GM19239 (cell line): ENCODE measurements at places on chromosomes 11 and 22.

GRCh38 chr11:127939000-127939399 lies 648.4 kb downstream of the ETS1 start:
- no peak for DNase-seq

GRCh38 chr11:84847842-84848241 lies 779.3 kb downstream of the DLG2 start:
- no peak for DNase-seq

DNA sequence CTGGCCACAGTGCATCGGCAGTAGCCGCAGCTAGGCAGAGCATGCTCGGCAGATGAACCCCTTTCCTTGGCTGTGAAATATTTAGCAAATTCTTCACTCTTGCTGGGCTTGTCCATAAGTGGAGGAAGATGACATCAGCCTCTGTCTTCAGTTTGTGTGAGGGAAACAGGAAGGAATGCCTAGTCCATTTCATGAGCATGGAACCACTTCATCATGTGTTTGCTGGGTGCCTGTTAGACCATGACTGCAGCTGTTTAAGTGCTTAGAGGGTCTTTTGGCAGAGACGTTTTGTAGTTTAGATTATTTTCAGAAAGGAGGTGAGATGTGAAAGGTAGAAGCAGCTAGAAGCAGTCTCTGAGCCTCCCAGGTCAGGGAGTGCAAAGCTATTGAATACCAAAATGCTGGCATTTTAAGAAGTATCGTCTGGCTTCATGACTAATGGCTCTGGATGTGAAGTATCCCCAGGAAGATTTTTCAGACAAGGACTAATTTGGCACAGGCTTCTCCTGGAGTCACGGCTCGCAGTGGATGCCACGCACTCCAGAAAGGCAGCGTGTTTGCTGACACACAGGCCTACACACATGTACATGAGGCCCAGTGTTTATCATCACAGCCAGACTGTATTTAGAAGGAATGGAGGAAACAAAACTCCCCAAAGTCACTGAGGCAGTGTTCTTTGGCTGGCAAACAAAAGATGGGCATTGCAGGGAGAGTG lies 43.1 kb upstream of the GRAMD1B start:
- DNase-seq, result no peak

DNA sequence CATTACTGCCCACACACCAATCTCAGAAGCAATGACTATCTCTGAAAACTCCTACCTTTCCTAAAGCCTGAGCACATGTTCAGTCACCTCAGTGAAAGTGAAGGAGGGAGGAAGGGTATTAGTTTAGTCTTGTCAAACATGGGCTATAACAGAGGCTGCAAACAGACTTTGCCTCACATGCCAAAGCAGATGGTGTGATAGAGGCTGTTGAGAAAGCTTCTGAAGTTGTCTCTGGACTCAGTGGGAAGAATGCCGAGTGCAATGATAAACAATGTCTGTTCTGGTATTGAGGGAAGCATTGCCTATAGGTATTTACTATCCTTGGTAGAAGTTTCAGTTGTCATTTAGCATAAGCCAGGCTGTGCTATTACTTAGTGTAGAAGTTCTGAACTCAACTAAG lies 314.5 kb upstream of the CCDC90B start:
- DNase-seq, result no peak
